Stimulated activated memory B cell treated with anti-CD40 and anti-IgM and Interleukin-4, amounts not matched to agents 10 μg/mL and 1 μg/mL and 100 μg/mL, for 72 hours (primary cell): ENCODE measurements at places on chromosomes 3 and 15.

DNA sequence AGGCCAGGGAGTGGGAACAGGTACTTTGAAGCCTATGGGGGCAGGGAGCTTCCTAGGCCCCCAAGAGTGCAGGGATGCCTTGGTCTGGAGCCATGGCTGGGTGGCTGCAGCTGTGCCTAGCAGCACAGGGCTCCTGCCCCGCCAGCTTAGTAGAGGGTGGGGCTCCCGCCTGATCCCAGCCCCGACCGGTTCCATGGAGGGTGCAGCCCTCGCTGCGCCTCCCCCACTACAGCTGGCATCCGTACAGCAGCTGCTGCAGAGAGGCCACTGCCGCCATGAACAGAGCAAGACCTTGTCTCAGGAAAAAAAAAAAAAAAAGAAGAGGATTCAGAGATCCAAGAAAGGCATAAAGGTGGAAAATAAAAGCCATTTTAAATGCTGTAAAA, 277.2 kb downstream of the UBE2E2 start:
- ATAC-seq: no peak

GRCh38 chr3:50608278-50608677, 3.3 kb downstream of the CISH start:
- no peak for ATAC-seq

DNA sequence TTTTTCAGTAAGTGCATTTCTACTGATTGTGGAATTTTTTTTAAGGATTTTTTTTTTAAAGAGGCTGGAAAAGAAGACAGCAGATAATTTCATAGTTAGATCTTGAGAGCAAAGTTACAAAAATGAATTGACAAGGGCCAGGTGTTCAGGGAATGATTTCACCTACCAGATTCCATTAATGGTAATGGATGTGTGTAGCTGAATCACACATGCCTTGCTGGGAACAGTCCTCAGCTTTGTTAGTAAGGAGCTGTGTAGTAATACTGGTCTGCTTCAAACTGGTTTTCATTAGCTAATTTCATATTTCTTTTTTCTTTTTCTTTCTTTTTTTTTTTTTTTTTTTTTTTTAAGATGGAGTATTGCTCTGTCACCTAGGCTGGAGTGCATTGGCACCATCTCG, 16.0 kb downstream of the NR1D2 start:
- ATAC-seq: no peak

DNA sequence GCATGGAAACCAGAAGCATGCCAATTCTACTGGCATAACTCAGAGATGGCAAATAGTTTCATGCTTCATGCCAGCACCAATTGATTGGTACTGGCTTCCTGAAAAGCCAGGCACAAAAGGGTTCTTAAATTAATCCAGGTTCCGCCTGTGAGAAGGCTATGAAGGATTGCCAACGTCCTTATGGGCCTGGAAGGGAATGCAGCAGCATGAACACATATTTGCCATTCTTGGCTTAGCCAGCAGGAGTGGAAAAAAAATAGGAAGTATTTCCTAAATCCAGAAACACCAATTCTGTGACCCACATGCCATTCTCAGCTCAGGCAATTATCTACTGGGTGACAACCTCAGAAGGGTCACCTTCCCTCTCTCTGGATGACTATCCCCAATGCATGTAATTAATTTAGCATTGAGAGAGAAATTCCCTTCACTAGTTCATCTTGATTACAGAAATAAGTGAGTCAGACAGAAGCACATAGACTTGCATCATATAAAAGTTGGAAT, 36.0 kb downstream of the ADAMTS9 start:
- ATAC-seq: no peak

- ATAC-seq: no peak
Measured at GRCh38 chr3:111236836-111237713, 165.5 kb downstream of the NECTIN3 start.

- ATAC-seq: no peak
Measured at GRCh38 chr15:33124811-33125210, 69.7 kb downstream of the FMN1 start.

- no peak for ATAC-seq
Measured at GRCh38 chr15:76398317-76399104, 61.9 kb downstream of the ISL2 start.

DNA sequence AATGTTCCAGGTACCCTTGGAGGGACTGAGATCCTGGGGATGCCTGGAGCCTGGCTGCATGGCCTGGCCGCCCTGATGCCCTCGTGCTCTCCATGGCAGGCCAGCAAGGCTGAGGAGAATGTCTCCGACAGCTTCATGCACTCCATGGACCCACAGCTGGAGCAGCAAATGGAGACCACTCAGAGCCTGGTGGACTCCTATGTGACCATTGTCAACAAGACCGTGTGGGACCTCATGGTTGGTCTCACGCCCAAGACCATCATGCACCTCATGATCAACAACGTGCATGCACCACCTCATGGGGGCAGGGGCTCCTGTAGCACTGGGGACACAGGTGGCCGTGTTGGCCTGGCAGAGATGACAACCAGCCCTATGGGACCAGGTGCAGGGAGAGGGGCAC, 19.7 kb downstream of the GOLGA6A start:
- no peak for ATAC-seq

DNA sequence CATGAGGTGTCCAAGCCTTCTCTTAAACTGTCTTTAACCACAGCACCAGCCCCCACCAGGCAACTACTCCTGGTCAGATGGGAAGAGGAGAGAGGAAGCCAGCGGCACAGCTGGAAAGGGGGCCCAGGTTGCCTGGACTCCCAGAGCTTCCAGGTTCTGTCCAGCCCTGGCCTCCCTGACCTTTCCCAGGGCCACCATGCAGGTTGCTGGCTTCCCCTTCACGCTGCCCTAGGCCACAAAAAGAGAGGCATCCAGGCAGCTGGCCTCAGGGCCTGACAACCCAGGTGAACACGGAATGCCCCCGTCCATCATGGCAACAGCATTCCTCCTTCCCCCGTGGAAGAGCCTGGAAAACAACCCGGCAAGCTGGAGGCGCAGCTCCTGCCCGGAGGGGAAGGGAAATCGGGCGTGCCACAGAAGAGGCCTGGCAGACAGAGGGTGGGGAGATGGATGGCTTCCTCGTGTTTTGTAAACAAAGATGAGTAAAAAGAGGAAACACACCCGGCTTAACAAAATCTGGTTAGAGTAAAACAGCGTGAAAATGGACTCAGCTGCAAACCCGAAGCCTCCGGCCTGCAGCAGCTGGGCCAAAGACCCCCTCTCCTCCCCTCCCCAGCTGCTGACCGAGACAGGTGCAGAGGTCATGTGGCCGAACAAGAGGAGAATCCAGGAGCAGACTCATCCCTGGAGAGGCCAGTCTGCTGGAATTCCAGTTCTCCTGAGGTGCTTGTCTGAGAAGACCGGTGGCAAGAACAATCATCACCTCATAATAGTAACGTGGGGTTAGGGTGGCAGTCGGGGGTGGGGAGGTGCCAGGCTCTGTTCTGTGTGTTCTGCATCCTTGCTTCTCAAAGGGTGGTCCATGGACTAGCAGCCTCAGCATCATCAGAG, 15.5 kb downstream of the BMF start:
- ATAC-seq: peak; percentile 64

- no peak for ATAC-seq
Measured at GRCh38 chr3:150762662-150763121, 277 bp downstream of the SIAH2 start.

DNA sequence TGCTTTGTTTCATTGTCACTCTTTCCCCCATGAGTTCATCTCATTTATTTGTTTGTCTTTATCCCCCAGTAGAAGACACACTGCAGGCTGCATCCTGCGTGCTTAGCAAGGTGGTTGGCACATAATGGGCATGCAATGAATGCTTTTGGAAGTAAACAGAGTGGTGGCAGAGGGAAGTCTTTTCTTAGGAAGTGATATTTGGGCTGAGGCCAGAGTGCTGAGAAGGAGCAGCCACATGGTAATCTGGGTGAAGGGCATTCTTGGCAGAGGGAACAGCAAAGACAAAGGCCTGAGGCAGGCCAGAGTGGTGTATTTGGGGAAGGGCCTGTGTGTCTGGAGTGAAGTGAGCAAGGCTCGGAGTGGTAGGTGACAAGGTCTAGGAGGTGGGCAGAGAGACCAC, 17.7 kb upstream of the ADAMTS7 start:
- ATAC-seq: no peak

GRCh38 chr15:75836959-75837334, 6.3 kb upstream of the UBE2Q2 start:
- peak; percentile 74 for ATAC-seq

- ATAC-seq: peak; percentile 31
Measured at GRCh38 chr3:144852999-144853398, 881.4 kb downstream of the DIPK2A start.

- peak; percentile 32 for ATAC-seq
Measured at GRCh38 chr3:4820296-4821121, 158.7 kb upstream of the BHLHE40 start.

GRCh38 chr3:157195965-157196364, 36.0 kb upstream of the CCNL1 start:
- ATAC-seq: no peak

- no peak for ATAC-seq
Measured at GRCh38 chr3:7290077-7290825, 429.3 kb downstream of the GRM7 start.
